Activated naive CD4-positive, alpha-beta T cell (primary cell): ENCODE measurements at places on chromosomes 7 and 10.

DNA sequence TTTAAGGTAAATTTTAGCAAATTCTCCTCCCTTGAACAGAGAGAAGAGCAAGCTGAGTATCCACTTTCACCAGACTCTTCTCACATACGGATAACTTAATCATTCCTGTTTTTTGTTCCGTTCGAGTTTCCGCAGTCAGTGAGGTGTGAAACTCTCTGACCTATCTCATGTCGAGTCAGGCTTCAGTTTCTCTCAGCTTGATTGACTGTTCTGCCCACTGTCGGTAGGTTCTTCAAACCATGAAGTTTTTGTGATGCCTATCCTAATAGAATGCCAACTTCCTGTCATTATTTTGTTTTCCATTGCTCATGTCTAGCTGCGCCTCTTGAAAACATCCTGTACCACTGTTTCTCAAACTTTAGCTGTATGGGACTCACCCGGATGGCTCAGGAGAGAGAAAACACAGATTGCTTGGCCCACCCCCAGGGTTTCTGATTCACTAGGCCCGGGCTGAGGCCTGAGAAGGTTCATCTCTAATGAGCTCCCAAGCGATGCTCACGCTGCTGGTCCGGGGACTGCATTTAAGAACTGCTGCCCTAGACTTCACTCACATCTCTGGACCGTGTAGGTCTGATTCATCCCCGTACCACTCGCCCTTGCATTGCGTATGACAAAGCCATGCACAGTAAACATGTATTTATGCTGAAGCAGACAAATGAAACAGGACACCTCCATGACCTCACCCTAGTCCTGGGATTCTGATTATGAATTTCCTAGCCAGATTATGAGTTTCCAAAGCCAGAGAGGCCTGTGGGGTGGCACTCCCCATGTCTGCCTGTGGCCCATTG is 208.4 kb upstream of the AGK start:
- no peak for DNase-seq

DNA sequence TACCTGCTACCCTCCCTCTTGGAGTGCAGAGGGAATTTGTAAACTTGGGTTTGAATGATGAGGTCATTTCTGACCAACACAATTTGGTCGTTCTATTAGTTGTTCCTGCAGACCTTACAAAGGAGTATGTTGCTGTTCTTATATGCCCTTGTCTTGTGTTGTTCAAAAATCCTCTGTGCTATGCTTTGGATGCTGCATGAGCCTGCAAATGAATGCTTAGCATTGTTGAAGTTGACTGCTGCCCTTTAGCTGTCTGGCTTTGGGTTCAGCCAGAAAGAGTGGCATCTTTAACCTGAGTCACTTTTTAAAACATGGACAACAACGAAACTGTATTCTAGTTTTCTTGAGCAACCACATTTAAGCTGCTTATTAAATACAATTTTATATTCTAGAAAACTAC is 80.3 kb downstream of the SND1 start:
- DNase-seq = no peak

- DNase-seq = no peak
Observed at GRCh38 chr7:37433166-37433565, 15.5 kb downstream of the ELMO1 start.

GRCh38 chr7:8190119-8190895 is 71.7 kb downstream of the ICA1 start:
- DNase-seq = peak; percentile 41

GRCh38 chr10:19449860-19450259 is 366.4 kb upstream of the PLXDC2 start:
- no peak for DNase-seq

GRCh38 chr10:73218431-73219191 is 28.4 kb downstream of the DNAJC9 start:
- DNase-seq = no peak

GRCh38 chr10:128147064-128147463 is 20.8 kb upstream of the MKI67 start:
- DNase-seq = no peak

DNA sequence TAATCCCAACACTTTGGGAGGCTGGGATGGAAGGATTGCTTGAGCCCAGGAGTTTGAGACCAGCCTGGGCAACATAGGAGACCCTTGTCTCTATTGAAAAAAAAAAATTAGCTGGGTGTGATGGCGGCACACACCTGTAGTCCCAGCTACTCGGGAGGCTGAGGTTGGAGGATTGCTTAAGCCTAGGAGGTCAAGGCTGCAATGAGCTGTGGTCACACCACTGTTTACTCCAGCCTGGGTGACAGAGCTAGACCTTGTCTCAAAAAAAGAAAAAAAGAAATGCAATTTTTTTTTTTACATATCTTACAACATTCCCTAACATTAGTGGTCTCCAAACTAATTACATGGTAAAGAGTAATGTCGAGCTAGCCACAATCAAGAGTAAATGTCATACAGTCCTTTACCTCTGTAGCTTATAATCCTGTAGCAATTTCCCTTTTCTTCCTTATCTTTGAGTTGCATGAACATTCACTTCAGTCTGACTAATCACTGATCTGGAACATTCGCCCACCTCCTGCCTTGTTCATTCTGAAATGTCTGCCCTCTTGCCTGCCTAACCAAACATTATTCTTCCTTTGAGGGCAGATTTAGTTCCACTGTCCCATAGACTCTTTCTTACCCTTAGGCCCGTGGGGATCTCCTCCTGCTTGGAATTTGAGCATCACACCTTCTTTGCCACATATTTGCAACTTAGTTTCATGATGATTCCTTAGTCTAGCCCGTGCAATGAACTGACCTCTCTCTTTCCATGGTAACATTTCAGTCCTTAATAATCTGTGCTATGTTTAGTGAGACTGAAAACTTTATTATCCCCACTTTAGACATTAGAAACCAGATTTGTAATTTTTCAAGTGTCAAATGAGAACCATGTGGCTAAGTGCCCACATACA is 4.8 kb upstream of the VCL start:
- DNase-seq = no peak

DNA sequence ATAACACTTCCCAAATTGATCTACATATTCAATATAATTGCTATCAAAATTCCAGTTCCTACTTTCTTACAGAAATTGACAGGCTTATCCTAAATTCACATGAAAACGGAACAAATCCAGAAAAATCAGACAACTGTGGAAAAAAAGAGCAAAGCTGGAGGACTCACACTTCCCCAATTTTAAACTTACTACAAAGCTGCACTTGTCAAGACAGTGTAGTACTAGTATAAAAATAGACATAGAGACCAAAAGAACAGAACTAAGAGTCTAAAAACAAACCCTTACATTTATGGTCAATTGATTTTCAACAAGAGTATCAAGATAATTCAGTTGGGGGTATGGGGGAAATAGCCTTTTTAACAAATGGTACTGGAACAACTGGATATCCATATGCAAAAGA is 27.5 kb downstream of the LMBR1 start:
- DNase-seq = no peak

GRCh38 chr7:128053023-128053422 is 21.8 kb upstream of the LRRC4 start:
- no peak for DNase-seq

DNA sequence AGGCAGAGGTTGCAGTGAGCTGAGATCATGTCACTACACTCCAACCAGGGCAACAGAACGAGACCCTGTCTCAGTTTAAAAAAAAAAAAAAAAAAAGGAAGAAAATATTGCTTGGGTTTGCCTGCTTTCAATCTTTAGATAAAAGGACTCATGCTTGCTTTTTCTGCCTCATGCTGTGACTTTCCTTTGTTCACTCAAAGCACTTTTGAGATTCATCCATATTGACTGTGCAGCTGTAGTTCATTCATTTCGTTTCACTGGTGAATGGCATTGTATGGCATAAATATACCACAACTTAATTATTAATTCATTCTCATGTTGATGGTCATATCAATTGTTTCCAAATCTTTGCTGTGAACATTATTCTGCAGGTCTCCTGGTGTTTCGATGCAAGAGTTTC is 97.6 kb upstream of the NFE2L3 start:
- no peak for DNase-seq

DNA sequence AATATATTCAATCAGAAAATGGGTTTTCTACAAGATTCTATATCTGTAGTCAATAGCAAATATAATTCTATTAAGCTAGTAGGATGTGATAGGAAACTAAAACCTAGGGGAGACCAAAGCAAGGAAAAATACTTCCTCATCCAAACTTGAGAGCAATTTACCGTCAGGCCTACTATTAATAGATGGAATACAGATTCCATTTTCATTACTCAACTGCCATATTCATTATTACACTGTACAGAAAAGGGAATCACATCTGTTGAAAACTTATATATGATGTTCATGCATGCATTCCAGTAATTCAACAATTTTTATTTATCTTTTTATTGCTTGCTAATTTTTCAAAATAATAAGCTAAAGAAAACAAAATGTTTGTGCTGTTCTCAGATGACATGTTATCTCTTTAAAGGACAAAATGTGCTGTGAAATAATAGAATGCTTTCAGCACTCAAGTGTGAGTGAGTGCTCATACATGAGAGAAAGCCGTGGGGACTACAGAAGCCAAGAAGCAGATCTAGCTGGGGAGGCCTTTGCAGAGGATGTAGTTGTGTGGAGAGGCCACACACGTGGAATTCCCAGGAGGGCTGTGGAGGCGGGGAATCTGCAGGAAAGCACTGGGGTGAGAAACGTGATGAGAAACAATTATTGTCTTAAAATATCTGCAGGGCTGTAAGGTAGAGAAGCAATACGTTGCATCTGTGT is 110.0 kb downstream of the EGFR start:
- DNase-seq = no peak

GRCh38 chr10:28808693-28809092 is 131.4 kb downstream of the BAMBI start:
- no peak for DNase-seq
